Stimulated activated effector memory CD8-positive, alpha-beta T cell treated with anti-CD3 and anti-CD28 coated beads, Interleukin-12 subunit alpha, Interleukin-12 subunit beta, amount 100 ng/mL, for 72 hours (primary cell): ENCODE measurements at places on chromosomes 7 and 10.
A peak's percentile ranks its signal among the peaks of the same experiment; 100 is the strongest.

GRCh38 chr7:150954986-150955518, 23.1 kb downstream of the KCNH2 start:
- DNase-seq = no peak

- DNase-seq = no peak
Measured at GRCh38 chr10:30625080-30625479, 4.5 kb downstream of the LYZL2 start.

DNA sequence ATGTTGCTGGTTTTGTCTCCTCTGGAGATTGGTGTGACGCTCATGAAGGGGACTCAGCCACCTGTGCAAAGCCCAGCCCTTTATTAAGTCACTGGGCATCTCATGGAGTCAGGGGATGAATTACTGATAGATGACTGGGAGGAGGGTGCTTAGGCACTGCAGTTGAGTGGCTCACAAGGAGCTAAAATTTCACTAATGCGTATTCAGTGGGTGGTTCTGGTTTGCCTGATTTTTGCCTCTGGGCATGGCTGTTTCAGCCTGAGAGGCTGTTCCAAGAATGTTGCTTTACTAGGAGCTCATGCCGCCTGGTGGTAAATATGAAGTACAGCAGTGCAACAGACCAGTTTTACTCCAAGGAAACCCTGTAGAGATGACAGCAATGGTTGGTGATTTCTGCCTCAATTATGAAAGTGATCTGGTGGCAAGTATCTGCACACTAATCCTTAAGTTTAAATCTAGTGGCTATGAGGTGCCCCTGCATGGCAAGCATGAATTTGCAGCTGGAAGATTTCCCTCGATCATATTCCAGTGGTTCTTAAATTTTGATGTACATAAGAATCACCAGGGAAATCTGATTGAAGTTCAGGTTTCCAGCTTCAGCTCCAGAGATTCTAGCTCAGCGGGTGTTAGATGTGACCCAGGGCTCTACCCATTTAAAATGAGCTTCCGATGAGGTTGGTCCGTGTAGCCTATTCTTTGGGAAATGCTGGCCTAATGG, 19.9 kb downstream of the ACTA2 start:
- peak; percentile 61 for DNase-seq

DNA sequence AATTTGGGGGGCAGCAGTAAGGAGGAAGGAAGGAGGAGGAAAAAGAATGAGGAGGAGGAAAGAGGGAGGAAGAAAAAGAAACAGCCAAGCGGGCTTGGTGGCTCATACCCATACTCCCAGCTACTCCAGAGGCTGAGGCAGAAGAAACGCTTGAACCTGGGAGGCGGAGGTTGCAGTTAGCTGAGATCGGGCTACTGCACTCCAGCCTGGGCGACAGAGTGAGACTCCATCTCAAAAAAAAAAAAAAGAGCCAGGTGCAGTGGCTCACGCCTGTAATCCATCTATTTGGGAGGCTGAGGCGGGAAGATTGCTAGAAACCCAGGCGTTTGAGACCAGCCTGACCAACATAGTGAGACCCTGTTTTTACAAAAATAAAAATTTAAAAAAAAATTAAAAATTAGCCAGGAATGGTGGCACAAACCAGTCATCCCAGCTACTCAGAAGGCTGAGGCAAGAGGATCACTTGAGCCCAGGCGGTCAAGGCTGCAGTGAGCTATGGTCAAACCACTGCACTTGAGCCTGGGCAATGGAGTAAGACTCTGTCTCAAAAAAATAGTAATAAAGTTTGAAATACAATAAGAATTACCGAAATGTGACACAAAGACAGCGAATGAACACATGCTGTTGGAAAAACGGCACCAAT, 14.1 kb upstream of the CRCP start:
- DNase-seq = no peak

DNA sequence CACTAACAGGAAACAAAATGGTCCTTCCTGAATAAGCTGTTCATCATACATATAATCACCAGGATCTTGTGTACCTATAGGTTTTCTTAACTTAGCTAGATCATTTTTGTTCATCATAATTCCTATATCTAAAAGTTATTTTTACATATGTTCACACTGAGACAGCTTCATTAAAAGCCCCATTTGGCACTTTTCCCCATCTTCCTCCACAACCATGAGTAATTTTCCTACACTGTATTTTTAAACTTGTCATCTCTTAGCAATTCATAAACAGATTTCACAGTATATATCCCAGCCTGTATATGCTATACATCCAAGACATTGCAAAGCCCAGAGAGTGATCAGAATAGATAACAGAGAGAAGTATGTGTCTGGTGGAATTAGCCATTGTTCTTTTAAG, 28.3 kb downstream of the ZNF365 start:
- no peak for DNase-seq
